NCI-H1105 treated with DMSO at 0.1 percent for 48 hours (cell line): ENCODE measurements at places on chromosomes 6 and 20.

GRCh38 chr6:103079867-103080266 is 1686.4 kb downstream of the GRIK2 start:
- DNase-seq, result no peak

DNA sequence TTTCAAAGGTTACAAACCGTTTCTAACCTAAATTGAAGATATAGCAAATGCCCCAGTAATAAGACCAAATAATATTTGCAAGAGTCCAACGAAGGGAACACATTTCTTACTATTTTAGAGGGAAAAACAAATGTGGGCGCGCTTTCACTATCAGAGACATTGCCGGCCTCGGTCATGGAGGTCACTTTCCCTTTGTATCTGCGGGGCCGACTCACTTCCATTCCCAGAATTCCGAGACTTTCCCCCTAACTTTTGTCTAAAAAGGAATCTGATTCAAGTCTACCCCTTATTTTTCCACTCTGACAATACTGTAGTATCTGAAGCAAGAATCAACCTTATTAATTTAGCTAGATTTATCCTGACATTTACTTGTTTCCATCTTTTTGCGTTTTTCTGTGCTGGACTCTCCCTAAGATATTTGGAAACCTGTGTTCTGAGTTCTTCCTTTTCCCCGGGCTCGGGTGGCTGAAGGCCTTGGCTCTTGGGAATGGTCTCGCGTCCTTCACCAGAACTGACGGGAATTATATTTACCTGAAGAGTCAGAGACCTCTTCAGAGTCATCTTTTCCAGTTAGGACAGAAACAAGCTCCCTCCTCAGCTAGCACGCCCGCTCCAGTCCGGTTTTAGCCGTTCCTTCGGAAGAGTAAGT is 71.8 kb upstream of the ZNF184 start:
- no peak for DNase-seq

DNA sequence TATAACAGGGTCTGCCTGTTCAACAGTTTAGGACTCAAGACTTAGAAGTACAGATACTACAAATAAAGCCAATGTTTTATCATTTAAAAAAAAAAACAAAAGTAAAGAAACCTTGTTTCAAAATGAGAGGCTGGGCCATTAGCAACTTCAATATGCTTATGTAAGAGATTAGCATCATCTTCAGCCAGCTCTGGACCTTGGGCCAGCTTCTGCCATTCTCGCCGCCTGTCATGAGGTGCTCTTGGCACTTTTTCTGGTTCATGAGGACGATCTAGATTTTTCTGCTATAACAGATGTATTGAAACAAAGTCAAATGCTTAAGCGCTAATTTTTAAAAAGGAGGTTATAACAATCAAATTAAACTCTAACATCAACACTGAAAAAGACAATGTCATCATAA is 74.2 kb downstream of the WASF1 start:
- no peak for DNase-seq

DNA sequence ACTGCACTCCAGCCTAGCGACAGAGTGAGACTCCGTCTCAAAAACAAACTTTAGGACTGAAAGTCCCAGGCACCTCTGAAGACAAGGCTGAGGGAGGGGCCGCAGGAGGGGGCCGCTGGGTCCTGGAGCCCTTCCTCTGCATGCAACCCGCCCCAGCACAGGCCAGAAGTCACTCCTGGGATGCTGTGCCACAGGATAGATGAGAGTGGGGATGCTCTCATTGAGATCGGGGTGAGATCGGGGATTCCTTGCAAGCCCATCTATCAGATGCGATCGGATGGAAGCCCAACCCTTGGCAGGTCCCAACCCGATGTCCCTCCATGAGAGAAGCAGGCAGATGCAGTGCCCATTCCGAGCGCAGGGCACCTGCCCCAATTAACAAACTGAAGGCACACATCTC is 66.5 kb downstream of the WDR27 start:
- no peak for DNase-seq

DNA sequence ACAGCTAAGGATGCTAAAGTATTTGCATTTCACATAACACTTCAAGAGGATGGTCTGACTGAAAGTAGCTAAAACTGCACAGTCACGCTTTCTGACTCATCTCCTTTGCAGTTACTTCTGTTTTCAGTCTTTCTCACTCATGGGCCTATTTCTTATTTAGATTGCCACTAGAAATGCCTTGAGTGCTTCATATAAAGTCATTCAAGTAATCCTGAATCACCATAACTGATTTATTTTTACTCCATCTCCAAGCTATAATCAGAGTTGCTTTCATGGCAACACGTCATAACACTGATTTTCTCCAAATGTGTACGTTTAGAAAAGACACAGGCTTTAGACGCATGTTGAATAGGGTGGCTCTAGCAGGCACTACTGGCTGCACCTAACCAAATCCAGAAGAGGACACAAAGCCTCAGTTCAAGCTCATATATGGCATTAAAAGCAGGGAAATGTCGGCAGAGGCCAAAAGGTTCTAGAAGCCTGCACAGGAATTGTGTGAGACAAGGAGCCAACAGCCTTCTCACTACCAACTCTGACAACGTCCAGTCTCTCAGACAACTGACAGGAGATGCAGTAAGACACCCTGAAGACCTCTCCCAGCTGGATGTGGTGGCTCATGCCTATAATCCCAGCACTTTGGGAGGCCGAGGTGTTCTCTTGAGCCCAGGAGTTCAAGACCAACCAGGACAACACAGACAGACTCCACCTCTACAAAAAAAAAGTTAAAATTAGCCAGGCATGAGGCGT is 64.1 kb upstream of the BEND6 start:
- DNase-seq, result no peak
